ENCODE measurements at places on chromosomes 7 and 10. TPM values are rescaled to one million over a fixed set of nuclear protein-coding genes. Genes with fewer than 3 reads are reported as not detected.

Gene CYP3A4
- total RNA-seq: not detected

Gene TUBAL3
- total RNA-seq: 0.34 TPM

Gene AGAP6
- total RNA-seq: 9.2 TPM

Gene SUFU
- 6.5 TPM for total RNA-seq

Gene ANKRD2
- total RNA-seq: 5.0 TPM

Measured in A549 treated with Mapracorat at 1 μM for 4 hours (cell line).